ENCODE measurements at places on chromosomes 5 and 9. TPM values are rescaled to one million over a fixed set of nuclear protein-coding genes. Genes with fewer than 3 reads are reported as not detected.

GRCh38 chr9:119003882-119004617, 365.2 kb downstream of the BRINP1 start:
- DNase-seq = no peak

DNA sequence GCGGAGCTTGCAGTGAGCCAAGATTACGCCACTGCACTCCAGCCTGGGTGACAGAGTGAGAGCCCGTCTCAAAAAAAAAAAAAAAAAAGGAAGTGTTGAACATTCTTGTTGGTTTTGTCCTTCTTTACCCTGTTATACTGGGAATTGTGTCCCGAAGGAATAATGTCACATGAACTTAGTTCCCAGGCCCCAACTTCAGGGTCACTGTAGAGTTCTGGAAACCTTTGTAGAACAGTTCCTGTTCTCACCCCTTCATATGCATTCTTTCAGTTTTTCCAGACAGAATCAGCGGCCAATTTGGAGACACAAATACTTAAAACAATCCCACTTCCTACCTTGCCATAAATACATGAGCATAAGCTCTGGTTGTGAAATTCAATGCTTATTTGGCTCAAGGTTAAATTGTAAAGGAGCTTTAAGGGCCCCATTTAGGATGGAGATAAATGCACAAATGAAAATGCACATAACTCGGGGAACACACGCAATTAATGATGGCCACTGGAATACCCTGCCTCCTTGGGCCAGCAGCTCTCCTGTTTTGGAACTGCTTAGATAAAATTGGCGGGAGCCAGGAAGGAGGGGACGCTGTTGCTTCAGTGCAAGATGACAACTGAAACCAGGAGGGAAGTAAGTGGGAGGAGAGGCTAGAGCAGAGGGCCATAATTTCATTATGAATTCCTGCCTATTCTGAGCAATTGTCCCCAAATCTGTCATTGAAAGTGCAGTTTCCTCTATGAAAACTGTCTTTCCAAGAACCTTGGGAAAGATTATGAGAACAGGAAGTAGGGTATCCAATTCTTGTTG, 153.7 kb downstream of the FGF1 start:
- DNase-seq = no peak

DNA sequence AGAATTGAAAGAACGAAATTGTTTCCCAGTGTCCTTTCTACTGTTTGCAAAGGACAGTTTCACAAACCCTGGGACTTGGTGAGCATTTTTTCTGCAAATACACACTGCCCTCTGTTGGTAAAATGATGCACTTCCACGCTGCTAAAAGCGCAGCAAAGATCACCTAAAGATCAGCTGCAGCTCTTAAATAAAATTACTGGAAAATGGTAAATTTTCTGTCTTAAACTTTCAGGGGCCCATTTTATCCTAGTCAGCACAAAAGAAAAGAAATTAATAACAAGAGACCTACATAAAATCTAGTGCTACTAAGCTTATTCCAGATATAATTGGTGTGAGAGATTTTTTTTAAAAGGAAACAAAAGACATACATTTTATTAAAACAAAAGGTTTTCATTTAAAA, 566.0 kb downstream of the CAAP1 start:
- DNase-seq = peak; percentile 28

GRCh38 chr5:87266914-87267573, 639 bp upstream of the RASA1 start:
- DNase-seq = no peak

DNA sequence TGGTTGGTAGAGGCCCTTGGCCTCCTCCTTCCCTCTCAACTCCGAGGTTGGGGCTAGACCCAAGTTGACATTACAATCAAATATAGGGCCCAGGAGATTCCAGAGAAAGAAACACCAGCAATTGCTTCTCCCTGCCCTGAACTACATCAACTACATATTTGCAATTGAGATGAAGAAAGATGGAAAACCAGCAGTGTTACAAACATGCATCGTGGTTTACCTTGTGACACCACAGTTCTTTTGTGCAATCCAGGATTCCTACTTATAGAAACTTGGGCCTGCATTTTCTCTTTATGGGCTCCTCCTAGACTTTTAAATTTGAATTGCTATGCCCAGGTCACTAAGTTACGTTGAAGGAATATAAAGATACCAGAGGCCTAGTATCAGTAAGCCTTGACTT, 126.7 kb downstream of the DCP2 start:
- DNase-seq = no peak

DNA sequence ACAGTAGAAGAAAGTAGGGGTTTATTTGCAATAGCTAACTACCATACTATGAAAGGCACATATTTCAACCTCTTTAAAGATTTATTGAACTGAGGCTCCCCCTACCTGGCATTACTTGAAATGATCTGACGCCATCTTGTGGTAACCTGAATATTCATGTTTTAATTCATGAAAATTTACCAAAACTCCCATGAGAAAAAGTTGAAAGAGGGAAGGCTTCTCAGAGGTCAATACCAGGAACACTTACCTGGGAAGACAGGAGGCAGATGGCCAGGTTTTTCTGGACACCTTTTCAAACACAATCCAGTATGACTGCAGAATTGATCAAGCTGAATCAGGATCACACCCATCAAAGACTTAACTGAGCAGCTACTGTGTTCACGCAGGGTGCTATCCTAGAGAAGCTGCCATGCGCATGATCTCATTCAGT, 9.4 kb downstream of the PRELID2 start:
- peak; percentile 40 for DNase-seq

DNA sequence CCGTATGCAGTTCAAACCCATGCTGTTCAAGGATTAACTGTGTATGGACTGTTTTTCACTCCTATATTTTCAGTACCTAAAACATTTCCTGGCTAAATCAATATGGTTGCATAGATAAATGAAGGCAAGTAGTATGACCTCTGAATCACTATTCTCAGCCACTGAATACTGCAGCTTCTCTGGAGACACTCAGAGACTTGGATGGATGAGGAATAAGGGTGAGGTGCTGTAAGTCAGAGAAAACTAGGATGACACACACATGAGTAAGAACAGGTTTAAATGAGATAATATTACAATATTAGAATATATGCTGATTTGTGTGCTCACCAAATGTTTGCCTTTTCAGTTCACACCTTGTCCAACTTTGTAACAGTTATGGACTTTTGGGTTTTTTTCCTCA, 26.0 kb upstream of the ANXA1 start:
- DNase-seq = no peak

DNA sequence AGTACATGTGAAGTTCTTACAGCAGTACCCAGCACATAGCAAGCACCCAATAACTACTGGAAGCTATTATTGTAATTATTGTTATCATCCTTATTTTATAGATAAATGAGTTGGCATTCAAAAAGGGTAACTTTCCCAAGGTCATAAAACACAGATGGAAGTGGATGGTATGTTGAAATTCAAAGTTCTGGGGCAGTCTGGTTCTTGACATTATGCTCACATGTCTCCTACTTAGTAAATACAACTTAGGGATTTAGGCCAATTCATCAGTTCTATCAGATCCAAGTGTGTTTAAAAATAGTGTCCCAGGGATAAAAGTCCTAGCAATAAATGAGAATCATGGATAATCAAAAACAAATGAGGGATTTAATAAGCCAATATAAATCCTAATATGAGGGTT, 265.2 kb downstream of the ADAMTSL1 start:
- DNase-seq = no peak

Gene INSYN2B
- 0.26 TPM for total RNA-seq

Gene OR1L6
- not detected for total RNA-seq

Gene FBP2
- 2.2 TPM for total RNA-seq

Gene CDC20B
- total RNA-seq = not detected

Gene STPG3
- total RNA-seq = not detected

Gene XRCC4
- total RNA-seq = 12.1 TPM

Gene IL9
- not detected for total RNA-seq

Gene HOMER1
- total RNA-seq = 20.5 TPM

Gene SPATA31A3
- not detected for total RNA-seq
